ENCODE measurements at places on chromosomes 2 and 18.

DNA sequence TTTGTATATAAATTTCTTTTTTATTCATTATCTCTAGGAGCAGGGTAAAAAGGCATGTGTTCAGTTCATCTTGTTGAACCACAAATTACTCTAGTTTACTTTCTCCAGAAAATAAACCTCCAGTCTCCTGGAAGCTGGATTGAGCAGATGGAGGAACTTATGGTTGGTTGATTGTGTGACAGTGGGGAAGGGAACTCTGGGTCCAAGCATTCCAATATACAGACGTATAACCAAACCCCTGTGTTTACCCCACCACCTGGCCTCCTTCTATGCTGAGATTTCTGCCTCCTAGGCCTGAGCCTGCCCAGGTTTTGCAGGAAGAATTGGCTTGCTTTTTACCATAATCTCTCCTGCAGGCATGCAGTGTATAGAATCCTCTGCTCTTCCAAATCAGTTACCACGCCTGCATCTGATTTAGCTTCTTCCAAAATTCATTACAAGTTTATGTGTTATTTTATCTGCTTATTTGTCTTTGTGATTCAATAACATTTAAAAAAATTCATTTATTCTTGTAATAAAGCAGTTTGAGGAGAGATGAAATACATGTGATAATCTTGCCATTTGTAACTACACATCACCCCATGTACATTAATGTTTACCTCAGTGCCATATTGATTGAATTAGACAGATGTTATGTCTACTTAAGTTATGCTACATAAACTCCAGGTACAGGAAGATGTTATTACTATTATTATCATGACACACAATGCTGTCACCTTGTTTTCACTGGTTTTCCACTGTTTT, 2.5 kb upstream of the RAB27B start:
- DNase-seq: no peak

GRCh38 chr18:40055262-40055661, 1899.8 kb upstream of the PIK3C3 start:
- DNase-seq: no peak

GRCh38 chr2:78980871-78981270, 44.6 kb upstream of the REG3G start:
- DNase-seq: no peak

DNA sequence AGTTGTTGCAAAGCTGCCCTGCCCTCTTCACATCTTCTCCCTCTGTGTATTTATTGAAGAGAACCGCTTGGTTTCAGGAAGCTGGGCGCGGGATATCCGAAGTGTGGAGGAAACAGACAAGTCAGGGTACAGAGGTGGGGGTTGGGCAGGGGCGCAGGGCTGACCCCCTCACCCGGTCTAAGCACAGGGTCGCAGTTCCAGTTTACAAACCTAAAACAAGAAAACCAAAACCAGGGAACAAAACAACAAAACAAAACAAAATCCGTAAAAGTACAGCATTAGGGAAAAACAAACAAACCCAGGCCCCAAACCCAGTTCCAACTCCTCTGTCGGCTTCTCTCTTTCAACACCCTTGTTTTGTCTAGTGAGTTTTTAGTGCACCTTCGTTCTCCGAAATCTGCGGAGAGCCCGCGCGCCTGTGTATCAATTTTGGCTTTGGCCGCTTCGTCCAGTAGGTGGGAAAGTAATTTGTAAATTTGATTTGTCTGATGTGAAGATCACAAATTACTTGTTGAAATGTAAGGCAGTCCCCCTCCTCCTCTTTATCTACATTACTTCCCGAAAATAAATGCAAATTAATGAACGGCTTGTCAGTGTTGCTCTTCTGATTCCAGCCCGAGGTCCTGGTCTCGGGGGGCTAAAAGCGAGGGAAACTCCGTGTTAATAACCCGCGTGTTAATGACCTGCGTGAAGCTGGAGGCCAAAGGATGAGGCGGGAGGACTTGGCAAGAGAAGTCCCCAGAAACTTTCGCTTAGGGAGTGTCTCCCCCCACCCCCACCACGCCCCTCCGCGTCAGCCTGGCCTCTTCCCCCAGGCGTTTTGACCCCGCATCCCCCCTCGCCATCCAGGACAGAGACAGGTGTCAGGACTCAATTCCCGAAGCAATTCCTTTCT, 6.9 kb downstream of the OTX1 start:
- no peak for DNase-seq

GRCh38 chr2:126879348-126880298, 19.1 kb upstream of the TEX51 start:
- DNase-seq: no peak

- no peak for DNase-seq
These were observed 118.4 kb downstream of the ALK start for GRCh38 chr2:29802986-29803385.

DNA sequence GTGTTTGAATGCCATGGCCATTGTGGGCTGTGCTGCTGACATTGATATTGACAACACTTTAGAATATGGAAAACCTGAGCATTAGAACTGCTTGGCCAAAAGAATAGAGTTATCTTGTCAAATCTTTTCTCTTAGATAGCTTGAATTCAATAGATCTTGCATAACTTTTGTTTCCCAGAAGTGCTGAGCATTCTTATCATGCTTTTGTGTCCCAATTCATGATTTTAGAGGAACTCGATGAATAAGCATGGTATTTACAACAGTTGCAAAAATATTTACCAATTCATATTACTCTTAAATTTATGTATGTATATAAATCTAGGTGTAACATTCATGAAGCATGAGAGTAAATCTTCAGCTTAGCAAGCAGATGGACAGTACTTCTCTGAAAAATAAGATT, 508.0 kb downstream of the BCL11A start:
- DNase-seq: no peak

DNA sequence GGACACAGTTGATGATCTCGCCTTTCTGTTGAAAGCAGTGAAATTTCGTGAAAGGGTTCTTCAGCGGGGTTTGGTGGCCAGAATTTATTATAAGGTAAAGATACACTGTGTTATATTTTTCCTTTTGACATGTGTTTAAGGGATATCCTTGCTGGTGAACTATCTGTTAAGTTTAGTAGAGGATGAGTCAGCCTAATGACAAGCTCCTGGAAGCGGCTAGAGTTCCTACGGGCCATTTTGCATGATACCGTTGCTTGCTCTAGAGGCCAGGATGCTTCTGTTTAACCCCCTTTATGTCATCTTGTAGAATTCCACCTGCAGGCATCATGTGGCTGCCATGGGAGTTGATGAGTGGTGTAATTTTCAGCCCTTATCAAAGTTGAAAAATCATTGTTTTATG, 124.8 kb upstream of the BCL2L11 start:
- no peak for DNase-seq

DNA sequence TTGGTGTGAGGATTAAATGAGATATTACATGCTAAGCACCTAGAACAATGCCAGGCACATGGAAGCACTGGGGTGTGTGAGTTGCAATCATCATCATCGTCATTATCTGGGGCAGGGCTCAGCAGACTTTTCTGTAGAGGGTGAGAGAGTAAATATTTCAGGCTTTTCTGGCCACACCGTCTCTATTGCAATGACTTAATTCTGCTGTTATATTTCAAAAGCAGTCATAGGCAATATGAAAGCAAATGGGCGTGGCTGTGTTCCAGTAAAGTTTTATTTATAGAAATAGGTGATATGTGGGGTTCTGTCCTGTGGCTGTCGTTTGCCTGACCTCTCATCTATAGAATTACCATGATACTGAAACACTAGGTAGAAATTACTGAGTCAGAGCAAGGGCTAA, 60.6 kb downstream of the IL1R2 start:
- DNase-seq: no peak

DNA sequence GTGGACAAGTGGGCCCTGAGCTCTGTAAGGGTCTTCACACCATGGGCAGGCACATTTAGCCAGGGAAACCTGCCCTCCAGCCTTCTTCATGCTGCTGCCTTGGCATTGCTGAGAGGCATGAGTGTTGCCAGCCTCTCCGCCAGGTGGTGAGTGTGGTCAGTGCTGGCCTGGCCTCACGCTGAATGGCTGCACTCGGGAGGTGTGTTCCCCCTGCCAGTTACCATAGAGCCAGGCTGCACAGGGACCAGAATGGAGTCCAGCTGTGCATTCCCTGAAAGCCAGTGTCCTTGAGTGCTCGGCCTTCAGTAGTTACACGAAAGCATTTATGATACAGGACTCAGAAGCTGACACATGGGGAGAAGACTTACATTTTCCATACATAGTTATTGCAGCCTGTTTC, 139.7 kb downstream of the ATP9B start:
- DNase-seq: no peak

DNA sequence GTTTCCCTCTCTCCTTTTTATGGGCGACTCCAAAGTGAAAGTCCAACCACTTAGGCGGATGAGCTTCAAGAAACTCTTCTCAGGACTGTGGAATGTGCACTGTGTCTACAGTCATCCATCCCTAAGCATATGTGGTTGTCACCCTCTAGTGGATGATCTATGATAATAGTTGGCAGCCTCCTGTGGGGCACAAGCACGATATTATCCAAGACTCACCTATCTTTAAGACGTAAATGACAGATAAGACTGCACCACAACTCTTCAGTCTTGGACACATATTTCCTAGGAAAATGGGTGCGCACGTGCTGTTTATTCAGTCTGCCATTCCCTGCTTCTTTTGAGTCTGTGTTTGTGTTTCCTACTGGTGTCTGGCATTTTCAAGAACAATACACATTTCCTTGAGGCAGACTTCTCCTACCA, 145.5 kb upstream of the CTAGE1 start:
- DNase-seq: no peak

- no peak for DNase-seq
These were observed 109.7 kb downstream of the SP100 start for GRCh38 chr2:230525682-230526081.

DNA sequence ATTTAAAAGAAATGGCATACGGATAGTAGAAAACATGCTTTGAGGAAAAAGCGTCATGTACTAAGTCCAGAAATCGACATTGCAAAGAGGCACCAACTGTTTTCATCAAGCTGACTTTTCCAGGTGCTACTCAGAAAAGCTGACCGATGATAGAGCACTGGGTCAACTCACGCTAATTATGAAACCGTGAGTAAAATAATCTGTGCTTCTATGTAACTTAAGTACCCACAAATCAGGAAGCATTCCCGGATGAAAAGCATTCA, 353 bp upstream of the NUP35 start:
- no peak for DNase-seq

DNA sequence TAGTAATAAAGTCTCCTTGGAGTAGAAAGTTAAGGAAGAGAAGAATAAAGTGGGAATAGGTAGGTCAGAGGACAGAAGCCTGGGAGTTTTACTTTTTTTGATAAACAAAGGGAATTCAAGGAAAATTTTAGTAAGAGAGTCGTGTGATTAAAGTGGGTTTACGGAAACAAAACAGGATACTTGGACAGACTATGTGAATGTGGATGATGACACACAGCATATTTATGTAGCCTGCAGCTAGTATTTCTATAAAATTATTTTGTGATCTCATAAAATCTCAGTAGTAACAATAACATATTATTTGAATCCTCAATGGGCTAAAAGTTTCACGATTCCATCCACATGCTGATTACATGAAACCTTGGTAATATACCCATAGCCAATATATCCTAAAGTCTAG, 450.7 kb upstream of the PIK3C3 start:
- no peak for DNase-seq

- no peak for DNase-seq
These were observed 357.6 kb downstream of the EN1 start for GRCh38 chr2:118489712-118490299.

DNA sequence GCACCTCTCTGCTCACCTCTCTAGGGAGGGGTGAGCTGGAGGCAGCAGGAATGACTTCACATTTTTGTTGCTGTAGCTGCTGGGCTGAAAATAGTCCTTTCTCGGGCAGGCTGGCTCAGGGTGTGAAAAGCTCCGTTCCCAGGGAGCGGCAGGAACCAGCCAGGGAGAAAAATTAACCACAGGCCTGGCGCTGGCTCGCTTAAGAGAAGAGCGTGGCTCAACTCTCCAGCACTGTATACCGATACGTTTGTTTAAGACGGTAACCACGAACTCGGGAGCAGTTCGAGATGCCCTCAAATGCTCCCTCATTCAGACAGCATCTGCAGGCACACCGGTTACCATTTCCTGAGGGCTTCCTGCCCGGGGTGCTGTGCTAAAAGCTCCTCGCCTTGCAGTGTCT, 129.6 kb downstream of the CELF4 start:
- no peak for DNase-seq

- no peak for DNase-seq
These were observed 67.2 kb downstream of the GREB1L start for GRCh38 chr18:21309248-21309647.

DNA sequence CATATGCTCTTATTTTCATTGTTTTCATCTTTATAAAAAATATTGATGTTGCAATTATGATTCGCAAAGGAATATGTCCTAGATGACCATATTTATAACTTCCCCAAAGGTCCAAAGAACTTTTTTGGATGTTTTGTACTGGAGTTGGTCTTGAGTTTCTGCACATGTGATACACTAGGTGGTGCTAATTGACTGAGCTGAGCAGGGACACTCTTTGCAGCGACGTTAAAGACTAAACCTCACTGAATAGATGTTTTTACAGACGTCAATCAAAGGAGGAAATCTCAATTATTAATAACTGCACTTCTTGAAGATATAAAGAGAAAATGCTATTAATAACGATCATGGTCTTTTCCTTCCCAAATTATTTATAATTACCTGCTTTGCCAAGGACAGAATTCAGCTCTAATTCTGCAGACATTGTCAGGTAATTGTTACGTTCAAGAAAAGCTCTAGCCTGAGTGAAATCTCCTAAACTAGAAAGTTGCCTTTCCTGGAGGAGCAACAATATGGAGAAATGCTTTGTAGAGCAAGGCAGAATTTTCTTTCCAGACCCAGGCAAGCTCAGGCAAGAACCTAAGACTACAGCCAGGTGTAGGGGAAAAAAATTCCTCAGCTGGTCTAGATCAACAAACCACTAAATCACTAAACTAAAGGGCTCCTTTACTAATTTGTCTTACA, 119.3 kb upstream of the RBBP8 start:
- no peak for DNase-seq

DNA sequence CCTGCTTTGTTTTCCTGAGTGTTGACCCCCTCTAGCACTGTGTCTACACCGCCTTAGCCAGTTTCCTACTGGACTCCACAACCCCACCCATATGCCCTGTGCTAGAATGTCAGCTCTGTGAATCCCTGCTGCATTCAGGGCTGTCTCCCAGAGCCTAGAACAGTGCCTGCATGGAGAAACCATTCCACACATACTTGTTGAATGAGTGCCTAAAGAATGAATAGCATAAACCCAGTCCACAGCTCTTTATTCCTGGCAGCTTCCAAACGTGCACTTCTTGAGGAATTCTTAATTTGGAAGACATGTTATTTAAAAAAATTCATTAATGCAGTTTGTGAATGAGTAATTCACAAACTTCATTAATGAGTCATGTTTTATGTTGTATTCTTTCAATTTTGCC, 6.5 kb upstream of the NAPG start:
- no peak for DNase-seq

DNA sequence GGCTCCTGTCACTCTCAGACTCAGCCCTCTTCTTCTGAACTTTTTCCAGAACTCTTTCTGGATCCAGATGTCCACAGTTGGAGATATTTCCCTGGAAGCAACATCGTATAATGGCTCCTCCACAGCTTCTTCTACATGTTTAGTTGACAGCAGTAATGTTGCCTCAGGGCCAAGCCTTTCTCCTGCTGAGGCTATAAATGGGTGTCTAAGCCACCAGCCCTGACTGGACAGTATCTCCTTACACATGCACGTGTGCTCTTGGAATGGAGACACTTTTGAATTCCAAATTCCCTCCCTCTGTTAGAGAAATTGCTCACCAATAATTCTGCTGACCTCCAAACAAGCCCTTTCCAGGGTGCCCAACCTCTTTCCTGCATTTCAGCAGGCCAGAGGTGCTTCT, 156.2 kb upstream of the PIK3C3 start:
- no peak for DNase-seq

- no peak for DNase-seq
These were observed 39.6 kb downstream of the GREB1L start for GRCh38 chr18:21281603-21282002.

GRCh38 chr2:105412584-105412983, 13.7 kb upstream of the FHL2 start:
- DNase-seq: no peak
